ENCODE measurements at places on chromosomes 1 and 21.

GRCh38 chr1:40404670-40405462 lies 31.3 kb downstream of the SMAP2 start:
- peak; percentile 29 for DNase-seq

DNA sequence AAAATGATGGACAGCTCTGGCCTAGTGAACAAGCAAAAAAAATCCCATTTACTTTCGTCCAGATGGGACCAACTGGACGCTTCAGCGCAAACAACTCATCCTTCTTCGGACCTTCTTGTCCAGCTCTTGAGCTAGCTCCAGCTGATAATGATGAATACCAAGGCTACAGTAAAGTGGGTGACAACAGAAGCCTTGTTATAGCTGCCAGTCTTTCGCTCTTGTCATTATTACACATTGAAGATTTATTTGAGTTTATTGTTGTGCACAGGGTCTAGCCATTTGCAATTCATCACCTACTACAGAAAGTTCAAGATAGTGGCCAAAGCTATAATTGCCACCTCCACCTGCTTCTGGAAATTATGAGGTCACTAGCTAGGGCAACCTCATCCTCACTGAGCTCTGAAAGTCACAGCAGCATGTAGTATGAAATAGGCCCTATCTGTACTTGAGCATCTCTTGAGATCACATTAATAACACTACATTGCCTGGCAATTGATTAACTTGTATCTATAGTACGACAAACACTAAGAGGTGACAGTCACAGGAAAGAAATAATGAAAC lies 76.9 kb downstream of the GPATCH2 start:
- DNase-seq, result no peak

DNA sequence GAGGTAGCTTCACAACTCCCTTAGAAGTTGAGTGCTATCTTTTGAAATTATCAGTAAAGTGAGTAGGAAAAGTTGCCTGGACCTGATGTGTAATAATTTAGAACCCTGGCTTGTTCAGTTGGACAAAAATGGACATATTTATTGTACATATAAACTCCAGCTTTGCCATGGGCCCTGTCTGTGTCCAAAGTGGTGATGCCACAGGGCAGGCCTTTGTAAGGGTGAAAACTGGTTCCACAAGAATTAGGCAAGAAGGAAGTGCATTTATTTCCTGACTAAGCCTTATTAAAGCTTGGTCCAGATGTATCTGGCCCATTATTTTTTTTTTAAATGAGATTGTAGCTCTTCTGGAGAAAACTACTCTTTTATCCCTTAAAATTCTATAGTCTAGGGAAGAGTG lies 47.9 kb downstream of the MACO1 start:
- DNase-seq, result no peak

- DNase-seq, result no peak
Measured at GRCh38 chr1:221101807-221102605, 222.8 kb downstream of the HLX start.

GRCh38 chr1:38773483-38773882 lies 86.1 kb downstream of the RRAGC start:
- no peak for DNase-seq

DNA sequence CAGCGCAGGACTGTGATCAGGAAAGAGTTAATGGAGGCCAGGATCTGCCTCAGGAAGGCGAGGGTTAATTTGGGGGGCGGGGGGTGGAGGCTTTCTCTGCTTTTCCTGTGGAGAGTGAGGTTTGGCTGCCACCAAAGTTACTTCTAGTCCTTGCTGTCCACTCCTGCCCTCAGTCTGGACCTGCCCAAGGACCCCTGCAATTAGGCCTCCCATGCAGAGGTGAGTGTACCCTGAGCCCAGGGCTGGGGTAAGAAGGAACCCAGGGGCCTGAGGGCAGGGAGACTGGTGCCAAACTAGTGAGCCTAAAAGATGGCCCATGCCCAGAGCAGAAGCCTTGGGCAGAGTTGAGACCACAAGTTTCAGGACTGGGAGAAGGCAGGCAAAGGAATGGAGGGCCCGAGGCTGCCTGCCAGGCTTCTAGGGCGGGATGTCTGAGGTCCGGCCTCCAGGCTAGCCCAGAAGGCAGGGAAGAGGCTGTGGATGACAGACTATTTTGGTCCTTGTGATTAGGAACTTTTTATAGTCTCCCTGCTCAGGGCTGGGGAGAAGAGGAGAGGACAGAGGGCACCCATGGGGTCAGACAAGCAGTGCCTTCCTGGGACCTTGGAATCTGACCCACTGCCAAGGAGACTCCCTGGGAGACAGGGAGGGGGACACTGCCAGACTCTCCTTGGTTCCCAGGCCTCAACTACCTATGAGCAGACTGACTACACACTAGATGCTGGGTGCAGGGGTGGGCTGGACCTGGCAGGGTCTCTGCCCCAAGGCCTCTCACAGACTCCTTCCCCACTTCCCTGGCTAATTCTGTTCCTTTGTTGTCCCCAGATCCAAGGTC lies at the start of gene FAM110D:
Gene FAM110D (plus strand): TSS at position 172 of the 835 bp plus-strand sequence. CDS start 2,213 bp downstream, outside the sequence.
- DNase-seq, result no peak

GRCh38 chr1:177865807-177866206 lies 104.1 kb downstream of the SEC16B start:
- no peak for DNase-seq

GRCh38 chr1:5986018-5986417 lies 6.2 kb downstream of the NPHP4 start:
- DNase-seq, result no peak

DNA sequence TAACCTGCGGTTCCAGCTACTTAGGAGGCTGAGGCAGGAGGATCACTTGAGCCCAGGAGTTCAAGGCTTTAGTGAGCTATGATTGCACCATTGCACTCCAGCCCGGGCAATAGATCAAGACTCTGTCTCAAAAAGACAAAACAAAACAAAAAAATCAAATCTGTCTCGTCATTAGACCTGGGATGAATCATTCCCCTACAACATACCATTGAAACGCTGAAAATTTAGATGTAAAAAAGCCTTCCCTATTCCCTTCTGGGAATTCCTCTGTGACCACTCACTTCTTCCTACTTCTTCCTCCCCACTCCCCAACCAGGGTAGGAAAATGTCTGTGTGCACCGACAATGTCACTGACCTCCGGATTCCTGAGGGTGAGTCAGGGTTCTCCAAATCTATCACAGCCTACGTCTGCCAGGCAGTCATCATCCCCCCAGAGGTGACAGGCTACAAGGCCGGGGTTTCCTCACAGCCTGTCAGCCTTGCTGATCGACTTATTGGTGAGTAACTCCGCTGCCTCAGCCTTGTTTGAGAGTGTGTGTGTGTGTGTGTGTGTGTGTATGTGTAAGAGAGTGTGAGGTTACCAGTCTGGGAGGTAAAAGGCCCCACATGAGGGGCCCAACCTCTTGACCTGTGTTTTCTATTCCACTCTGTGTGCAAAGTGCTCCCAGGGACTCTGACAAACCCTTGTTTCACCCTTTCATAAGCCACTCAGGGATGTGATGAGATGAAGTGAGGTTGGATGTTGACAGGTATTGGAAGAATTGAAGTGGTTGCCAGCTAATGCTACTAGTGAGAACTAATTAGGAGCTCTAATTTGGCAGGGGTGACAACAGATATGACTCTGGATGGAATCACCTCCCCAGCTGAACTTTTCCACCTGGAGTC lies 16.3 kb upstream of the SARS1 start:
- peak; percentile 99 for DNase-seq

- DNase-seq, result no peak
Measured at GRCh38 chr1:26535201-26535600, 5.6 kb downstream of the RPS6KA1 start.

DNA sequence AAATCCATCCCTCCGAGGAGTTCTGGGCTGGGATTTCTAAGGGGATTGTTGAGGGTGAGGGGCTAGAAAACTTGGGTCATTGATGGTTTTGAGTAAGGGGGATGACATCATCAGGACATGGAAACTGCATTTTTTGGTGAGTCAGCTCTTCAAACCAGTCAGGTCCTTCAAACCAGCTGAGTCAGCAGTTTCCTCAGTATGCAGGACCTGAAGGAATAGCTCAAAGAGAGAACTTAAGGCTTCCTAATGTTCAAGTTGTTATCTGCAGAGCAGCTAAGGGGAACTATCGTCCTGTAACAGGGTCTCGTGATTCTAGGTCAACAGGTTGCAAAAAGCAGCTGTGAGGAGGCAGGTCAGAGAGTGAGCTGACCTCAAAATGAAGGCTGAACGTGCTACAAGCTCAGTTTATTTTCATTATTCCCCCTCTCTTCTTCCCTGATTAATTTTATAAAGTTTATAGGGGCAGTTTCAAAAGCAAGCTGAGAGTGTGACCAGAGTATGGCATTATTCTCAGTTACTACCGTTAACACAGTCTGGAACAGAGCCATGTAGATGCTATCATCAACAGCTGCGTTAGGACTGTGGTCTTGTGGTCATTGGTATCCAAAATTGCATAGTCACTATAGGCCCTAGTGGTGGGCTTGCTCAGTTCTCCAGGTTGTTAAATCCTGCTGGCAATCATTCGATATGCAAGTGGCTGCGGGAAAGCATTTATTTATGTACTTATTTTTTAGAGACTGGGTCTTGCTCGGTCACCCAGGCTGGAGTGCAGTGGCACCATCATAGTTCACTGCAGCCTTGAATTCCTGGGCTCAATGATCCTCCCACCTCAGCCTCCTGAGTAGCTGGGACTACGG lies 10.7 kb upstream of the SDC3 start:
- DNase-seq, result no peak

DNA sequence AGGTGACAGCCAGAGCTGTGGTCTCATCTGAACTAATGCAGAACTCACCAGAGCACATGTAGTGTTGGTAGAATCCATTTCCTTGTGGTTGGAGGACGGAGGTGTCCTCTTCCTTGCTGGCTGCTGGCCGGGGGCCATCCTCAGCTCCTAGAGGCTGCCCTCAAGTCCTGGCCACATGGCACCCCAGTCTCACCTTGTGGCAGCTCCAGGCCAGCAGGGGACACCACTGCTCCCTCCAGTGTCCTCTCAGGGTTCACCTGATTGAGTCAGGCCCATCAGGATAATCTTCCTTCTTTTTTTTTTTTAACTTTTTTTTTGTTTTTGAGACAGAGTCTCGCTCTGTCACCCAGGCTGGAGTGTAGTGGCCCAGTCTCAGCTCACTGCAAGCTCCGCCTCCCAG lies 2.9 kb downstream of the KCNE1 start:
- no peak for DNase-seq

DNA sequence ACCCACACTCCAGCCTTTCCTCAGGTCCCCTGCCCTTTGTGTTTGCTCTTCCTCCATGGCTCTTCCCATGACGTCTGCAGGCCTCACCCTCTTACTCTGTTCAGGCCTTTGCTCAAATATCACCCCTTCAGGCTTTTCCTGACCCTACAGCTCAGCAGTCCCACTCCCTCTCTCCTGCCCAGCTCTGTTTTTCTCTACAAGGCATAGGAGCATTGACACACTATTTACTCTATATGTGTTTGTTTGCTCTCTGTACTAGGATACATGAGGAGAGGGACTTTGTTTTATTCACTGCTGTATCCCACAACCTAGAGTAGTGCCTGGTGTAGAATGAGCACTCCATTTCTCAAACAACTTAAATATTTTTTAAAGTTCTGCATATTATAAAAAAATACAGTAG lies 107.4 kb upstream of the COA6 start:
- DNase-seq, result no peak

- no peak for DNase-seq
Measured at GRCh38 chr1:45792744-45793143, 10.7 kb upstream of the MAST2 start.

- DNase-seq, result no peak
Measured at GRCh38 chr1:69409731-69410456, 157.8 kb upstream of the LRRC7 start.

DNA sequence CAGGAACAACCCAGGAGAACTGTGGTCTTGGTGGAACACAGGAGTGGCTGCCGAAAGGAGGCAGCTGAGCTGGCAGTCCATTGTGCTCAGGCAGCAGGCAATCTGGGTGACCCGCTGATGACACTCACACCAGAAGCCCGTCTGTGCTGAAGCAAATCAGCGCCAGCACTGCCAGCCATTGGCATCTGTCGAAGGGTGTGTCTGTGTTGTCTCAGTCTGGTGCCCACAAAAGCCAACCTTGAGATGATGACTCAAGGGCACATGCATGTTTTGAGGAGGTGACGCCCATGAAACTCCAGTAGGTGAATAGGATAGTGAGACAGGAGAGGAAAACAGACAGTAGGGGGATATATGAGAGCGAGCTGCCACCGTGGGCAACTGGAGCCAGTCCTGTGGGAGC lies 167.3 kb downstream of the KAZN start:
- DNase-seq, result no peak

- no peak for DNase-seq
Measured at GRCh38 chr1:192691041-192691440, 55.1 kb downstream of the RGS13 start.

DNA sequence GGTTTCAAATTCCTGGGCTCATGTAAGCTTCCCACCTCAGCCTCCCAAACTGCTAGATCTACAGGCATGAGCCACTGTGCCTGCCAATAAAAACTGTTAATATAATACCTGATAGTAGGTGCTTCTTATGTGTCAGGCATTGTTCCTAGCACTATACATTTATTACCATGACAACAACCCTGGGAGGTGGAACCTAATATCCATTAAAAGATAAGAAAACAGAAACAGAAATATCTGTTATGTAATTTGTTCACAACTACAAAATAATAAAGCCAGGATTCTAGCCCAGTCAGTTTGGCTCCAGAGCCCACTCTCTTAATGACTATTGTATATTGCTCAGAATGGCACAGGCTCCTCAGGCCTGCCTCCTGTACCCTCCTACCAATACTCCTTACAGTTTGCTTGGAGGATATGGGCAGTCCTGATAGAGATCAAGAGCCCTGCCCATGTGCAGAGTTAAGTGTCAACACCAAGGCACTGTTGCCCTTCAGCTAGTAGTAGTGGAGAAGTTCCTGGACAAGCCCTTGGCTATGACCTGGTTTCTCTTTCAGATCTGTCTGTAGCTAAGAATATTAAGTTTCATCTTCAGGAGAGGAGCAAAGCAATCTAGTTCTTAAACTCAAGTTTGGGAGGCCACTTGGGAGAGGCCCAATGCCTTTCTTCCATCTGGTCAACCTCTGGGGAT lies 22.4 kb downstream of the RPL5 start:
- DNase-seq, result no peak

DNA sequence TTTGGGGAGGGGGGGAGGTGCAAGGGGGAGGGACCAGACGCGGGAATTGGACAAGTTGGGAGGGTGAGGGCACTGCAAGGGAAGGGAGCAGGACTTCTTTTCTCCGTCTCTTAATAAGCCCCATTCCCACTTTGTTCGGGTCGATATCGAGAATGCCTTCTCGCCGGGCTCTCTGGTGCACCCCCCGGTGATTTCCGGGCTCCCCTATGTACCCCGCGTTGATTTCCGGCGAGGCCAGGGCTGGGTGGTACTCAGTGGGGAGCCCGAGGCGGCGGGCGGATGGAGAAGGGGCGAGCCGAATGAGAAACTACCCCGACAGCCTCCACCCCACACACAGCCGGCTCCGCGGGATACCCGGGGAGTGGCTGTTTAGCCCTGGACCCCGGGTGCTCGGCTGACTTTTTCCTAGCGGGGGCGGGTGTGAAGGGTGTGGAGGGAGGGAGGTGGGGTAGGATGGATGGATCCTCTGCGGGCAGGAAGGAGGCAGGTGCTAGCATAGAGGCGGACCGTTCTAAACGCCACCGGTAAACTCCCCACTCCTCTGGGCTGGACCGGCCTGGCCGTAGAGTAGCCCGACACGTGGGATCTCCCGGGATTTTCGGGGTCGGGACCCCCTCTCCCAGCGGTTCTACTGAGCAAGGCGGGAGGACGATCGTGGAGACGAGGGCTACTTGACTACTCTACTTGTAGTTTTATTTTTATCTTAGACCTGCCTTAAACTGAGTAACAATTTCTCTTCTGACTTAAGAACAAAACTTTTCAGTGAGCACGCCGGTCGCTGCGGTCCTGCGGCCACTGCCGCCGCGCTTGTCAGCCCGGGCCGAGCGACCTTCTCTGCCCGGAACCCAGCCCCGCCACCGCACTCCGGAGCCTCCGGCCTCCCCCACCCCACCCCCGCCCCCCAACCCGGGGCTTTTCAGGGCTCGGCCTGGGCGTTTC lies 1.0 kb downstream of the RNF220 start:
- DNase-seq, result no peak

- DNase-seq, result no peak
Measured at GRCh38 chr1:115748401-115749150, 19.9 kb downstream of the CASQ2 start.

Measured in pulmonary artery endothelial cell (primary cell).